ENCODE measurements at places on chromosomes 3 and 15.

- no peak for DNase-seq
These were observed 27.1 kb upstream of the SLCO3A1 start for GRCh38 chr15:91826443-91826842.

- no peak for DNase-seq
These were observed 710.3 kb upstream of the ARPP21 start for GRCh38 chr3:34929036-34929435.

DNA sequence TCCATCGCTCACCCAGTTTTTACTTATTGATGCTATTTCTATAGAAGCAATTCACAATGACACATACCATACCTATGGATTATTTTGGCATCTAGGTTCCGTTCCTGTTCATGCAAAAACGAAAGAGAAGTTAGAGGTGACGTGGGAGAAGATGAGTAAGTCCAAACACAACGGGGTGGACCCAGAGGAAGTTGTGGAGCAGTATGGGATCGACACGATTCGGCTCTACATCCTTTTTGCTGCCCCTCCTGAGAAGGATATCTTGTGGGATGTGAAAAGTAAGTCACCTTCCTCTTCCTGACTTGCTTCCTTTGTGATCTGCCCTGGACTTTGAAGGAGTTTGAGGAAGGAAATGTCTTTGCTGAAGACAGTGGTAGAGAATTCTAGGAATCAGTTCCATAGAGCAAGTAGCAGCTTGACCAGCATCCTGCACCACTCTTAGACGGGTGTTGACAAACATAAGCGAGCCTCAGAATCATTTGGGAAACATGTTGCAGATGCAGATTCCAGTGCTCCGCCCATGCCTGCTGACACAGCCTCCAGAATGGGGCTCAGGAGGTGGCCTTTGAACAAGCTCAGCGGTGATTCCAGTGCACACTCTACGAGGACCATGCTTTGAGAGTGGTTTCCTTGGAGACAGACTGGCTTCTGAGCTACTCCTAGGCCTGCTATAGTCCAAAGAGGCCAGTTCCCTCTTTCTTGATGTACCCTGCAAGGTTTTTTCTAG is 78.4 kb upstream of the LIMD1 start:
- no peak for DNase-seq

DNA sequence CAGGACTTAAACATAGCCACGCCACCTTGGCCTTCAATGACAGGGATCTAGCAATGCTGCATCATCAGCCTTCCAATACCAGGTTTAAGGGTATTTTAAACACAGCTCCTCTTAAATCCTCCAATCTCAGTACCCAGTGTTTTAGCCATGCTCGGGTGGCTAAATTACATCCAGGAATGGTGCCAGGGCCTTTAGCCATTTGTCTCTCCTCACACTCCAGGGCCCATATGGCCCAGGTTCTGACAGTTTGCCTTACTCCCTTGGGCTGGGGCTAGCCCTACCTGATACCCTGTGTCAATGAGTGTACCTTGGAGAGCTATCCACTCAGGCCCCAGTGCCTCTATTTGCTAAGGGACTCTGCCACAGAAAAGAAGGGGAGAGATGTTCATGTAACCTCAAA is 29.4 kb downstream of the ZNF589 start:
- no peak for DNase-seq

- no peak for DNase-seq
These were observed 56.5 kb downstream of the DCLK3 start for GRCh38 chr3:36707623-36708409.

DNA sequence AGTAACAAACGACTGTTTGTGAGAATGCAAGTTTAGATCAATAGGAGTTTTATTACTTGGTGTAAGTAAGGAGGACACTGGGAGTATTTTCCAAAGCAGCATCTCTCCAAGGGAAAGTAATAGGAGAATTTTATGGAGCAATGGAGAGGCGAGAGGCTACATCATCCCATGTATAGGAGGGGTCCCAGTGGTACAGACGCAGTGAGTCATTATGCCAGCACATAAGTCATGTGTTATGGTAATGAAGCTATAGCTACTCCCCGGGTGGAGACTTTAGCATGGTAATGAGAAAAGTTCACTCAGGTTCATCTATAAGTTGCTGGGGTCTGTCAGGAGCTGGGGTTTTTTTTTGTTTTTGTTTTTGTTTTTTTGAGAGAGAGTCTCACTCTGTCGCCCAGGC is 29.5 kb upstream of the ZNF445 start:
- DNase-seq, result no peak

DNA sequence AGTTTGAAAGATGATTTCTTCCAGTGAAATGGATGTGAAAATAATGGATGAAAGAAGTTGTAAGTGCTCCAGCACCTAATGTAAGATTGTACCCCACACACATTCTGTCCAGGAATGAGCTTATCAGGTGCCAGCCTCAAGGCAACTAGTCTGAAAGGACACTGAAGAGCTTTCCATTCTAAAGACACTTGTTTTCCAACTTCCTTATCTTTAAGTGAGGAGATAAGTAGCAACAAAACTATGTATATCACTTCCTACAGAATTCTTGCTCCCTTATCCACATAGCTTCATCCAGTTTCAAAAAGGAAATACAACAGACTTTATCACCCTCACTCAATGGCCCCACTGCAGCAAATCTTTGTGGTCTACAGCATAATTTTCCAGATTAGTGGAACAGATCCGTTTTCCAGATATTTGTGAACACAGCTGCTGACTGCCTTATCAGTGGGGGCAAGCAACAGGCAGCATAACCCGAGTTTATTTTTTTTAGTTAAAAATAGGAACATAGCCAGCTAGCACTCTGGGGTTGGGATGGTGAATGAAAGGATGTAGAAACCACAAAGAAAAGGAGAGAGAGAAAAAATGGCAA is 60.6 kb downstream of the CD200R1L start:
- DNase-seq, result no peak

GRCh38 chr15:44492040-44492439 is 44.9 kb upstream of the EIF3J start:
- no peak for DNase-seq

- DNase-seq, result peak; percentile 57
These were observed 517.7 kb downstream of the OTOL1 start for GRCh38 chr3:162014284-162014683.

DNA sequence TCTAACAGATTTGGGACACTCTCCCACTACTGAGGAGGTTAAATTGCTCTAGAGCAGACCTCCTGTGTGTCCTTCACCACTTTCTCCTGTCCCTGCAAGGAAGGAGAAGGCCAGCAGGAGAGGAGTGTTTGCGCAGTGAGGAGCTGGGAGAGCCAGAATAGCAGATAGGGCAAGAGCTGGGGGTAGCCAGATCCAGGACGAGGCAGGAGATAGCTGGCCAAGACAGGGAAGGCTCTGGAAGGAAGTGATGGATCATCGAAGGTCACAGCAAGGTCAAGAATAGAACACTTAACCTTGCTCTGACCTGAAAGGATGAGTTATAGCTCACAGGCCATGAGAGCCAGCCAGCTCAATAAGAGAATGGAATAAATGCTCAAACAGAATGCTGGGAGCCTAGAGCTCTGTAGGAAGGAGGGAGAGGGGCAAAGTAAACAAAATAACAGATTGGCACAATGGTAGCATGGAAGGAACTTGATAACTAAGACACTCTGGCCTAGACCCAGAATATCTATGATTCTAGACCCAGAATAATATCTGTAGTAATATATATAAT is 37.5 kb upstream of the FSIP1 start:
- no peak for DNase-seq

GRCh38 chr3:21062831-21063294 is 688.1 kb downstream of the ZNF385D start:
- DNase-seq, result no peak

GRCh38 chr3:38108649-38109579 is 28.0 kb downstream of the ACAA1 start:
- DNase-seq, result no peak

DNA sequence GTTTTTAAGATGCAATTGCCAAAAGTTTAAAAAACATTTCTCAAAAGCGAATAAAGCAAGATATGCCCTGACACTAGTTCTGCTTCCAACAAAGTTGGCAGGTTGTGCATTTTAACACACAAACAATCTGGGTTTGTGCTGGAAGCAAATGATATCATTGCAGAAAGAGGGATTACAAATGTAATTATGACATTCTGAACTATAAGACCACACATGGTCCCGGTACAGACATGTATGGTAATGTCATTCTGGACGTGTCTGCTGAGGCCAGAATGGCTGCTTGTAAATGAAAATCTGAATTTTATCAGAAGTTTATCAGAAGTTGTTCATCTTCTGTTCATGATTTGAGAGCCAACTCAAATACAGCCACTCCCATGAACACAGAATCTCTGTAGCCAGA is 10.7 kb downstream of the TMC3 start:
- no peak for DNase-seq

GRCh38 chr15:67082007-67082536 is 16.7 kb downstream of the SMAD3 start:
- no peak for DNase-seq

GRCh38 chr3:136925425-136926190 is 32.2 kb upstream of the IL20RB start:
- no peak for DNase-seq

- no peak for DNase-seq
These were observed 83.5 kb upstream of the PXYLP1 start for GRCh38 chr3:141148169-141148568.

GRCh38 chr3:194620196-194620595 is 13.0 kb downstream of the TMEM44 start:
- no peak for DNase-seq

DNA sequence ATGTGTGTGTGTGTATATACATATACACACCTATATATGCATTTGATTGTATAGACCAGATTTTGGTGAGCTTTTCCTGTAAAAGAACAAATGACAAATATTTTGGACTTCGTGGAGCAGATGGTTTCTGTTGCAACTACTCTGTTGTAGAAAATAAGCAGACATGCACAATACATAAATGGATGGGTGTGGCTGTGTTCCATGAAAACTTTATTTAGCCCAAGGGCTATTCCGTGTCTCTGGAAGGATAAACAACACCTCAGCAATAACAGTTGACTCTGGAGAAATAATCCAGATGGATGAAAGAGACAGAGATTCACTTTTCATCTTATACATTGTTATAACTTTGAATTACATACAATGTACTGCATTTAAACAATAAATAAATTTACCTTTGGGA is 441.4 kb downstream of the CNTN3 start:
- DNase-seq, result no peak

DNA sequence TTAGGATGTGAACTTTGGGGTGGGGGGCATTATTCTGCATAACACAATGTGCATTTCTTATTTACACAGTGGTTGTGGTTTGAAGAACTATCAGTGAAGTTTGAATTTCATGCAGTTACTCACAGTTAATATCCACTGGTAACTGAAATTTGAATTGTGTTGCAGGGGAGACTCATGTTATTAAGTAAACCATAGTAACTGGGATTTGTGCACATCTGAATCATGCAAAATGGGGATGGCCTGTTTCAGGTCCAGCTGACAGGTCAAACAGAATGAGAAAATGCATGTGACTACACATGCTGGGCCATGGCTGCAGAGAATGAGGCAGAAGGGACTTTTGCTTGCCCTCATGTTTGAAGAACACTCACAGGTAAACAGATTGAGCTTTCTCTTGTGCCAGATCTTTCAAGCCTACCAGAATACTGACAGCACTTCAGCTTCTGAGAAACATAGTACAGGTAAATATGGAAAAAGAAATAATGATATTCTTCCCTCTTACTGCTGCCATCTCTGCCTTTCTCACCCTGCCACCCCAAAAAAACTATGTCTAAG is 115.0 kb downstream of the POLQ start:
- no peak for DNase-seq

GRCh38 chr3:135416182-135416581 is 549.3 kb upstream of the PPP2R3A start:
- DNase-seq, result no peak

GRCh38 chr3:187014417-187014864 is 84.1 kb downstream of the ST6GAL1 start:
- DNase-seq, result no peak

Data from NCI-H1930 (cell line).